ENCODE measurements at places on chromosomes 5 and 9.

DNA sequence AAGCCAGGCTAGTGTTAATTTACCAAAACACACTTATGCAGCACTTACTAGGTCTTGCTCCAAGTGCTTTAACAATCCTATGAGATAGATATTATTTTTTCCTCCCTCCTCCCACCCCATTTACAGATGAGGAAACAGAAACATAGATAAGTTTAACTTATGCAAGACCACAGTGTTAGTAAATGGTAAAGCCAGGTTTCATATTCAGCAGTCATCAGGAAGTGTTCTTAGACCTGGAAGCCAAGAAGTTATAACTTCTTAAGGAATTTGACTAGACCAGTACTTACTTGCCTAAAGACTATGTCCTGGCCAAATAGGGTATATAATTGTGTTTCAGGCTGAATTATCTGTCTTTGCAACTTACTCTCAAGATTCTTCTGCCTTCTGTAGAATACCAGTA is 15.9 kb downstream of the ABHD17B start:
- H3K36me3 ChIP-seq: no peaks in the 10 kb centered on the region
- no peak overlapping the region for H3K27ac ChIP-seq
- no peak overlapping the region for H3K4me3 ChIP-seq
- no peaks in the 10 kb centered on the region for H3K4me1 ChIP-seq

GRCh38 chr5:43034591-43034968 is 5.5 kb downstream of the ANXA2R start:
- no peak for DNase-seq
- no peak overlapping the region for H3K4me3 ChIP-seq
- H3K36me3 ChIP-seq: no peaks in the 10 kb centered on the region
- H3K27me3 ChIP-seq: no peaks in the 10 kb centered on the region
- H3K27ac ChIP-seq: no peak overlapping the region
- H3K4me1 ChIP-seq: no peaks in the 10 kb centered on the region

DNA sequence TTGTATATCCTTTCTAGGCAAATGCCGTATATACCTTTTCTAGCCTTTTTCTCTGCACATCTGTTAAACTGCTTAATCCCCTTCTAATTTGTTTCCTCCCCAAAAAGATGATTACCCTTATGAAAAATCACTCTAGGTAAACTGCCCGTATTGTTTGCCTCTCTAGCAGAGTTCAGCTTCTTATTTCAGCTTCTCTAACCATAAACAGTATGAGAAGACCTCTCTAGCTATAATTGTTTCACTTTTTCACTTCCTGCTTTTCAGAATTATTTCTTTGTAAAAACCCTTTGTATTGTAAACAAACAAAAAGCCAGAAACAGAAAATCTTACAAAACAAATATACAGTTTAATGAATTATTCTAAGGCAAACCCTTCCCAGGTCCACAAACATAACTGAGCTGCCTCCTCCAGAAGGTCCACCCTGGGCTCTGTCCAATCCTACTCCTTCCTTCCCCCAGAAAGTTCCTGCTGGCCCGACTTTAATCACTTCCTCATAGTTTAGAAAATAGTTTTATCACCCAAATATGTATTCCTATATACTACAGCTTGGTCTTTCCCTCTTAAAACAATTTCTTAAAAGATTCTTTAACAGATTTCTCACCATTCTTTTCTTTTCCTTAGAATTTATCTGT is 158.1 kb downstream of the FGF1 start:
- DNase-seq: no peak
- H3K27ac ChIP-seq: no peak overlapping the region
- no peaks in the 10 kb centered on the region for H3K27me3 ChIP-seq
- no peaks in the 10 kb centered on the region for H3K36me3 ChIP-seq
- no peak overlapping the region for H3K4me3 ChIP-seq

GRCh38 chr5:139761501-139761900 is 34.1 kb upstream of the PSD2 start:
- H3K36me3 ChIP-seq: no peaks in the 10 kb centered on the region
- H3K4me3 ChIP-seq: no peak overlapping the region
- no peaks in the 10 kb centered on the region for H3K27me3 ChIP-seq
- H3K4me1 ChIP-seq: peaks cover 18% of the 10 kb centered on the region
- DNase-seq: no peak

GRCh38 chr9:93967020-93967803 is 12.1 kb upstream of the BARX1 start:
- H3K27me3 ChIP-seq: no peaks in the 10 kb centered on the region
- no peak for DNase-seq
- H3K4me1 ChIP-seq: no peaks in the 10 kb centered on the region
- no peaks in the 10 kb centered on the region for H3K36me3 ChIP-seq
- H3K4me3 ChIP-seq: no peak overlapping the region

GRCh38 chr5:60436518-60436917 is 263.4 kb downstream of the DEPDC1B start:
- DNase-seq: no peak
- no peaks in the 10 kb centered on the region for H3K4me1 ChIP-seq
- H3K36me3 ChIP-seq: no peaks in the 10 kb centered on the region
- no peak overlapping the region for H3K27ac ChIP-seq
- no peak overlapping the region for H3K4me3 ChIP-seq

GRCh38 chr9:126965541-126966428 is 51.2 kb downstream of the RALGPS1 start:
- H3K4me3 ChIP-seq: no peak overlapping the region
- H3K27me3 ChIP-seq: no peaks in the 10 kb centered on the region
- no peaks in the 10 kb centered on the region for H3K4me1 ChIP-seq
- H3K36me3 ChIP-seq: peaks cover 3% of the 10 kb centered on the region
- no peak overlapping the region for H3K27ac ChIP-seq
- no peak for DNase-seq

- DNase-seq: no peak
- H3K36me3 ChIP-seq: no peaks in the 10 kb centered on the region
- no peaks in the 10 kb centered on the region for H3K4me1 ChIP-seq
- H3K27ac ChIP-seq: no peak overlapping the region
Observed at GRCh38 chr5:50807661-50808060, 141.2 kb downstream of the PARP8 start.

Measured in Caco-2 (cell line).